Left ventricle myocardium superior (tissue), 1 donor: ENCODE measurements at places on chromosomes 4 and X.

DNA sequence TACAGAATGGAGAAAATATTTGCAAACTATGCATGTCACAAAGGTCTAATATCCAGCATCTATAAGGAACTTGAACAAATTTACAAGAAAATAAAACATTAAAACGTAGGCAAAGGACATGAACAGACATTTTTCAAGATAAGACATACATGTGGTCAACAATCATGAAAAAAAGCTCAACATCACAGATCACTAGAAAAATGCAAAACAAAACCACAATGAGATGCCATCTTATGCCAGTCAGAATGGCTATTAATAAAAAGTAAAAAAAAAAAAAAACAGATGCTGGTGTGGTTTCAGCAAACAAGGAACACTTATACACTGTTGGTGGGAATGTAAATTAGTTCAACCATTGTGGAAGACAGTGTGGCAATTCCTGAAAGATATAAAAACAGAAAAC lies 75.8 kb upstream of the IL13RA2 start:
- DNase-seq: no peak

GRCh38 chrX:104270916-104271512 lies 16.3 kb upstream of the ESX1 start:
- DNase-seq: peak; percentile 38

DNA sequence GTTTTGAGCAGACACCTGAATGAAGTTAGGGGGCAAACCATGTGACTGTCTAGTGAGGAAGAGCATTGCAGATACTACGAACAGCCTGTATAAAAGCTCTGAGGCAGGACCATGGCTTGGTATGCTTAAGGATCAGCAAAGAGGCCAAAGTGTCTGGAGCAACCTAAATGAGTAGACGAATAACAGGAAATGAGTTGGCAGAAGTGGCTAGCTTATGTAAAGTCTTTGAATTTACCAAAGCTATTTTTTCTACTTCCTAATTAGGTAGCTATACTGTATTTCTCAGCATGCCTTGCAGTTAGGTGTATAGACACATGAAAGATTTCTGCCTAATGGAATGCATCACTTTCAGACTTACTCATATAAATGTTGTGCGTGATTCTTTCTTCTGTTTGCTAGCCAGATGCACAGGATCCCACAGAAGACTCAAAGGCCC lies 9.3 kb upstream of the GPRIN3 start:
- no peak for DNase-seq

- no peak for DNase-seq
Measured at GRCh38 chrX:148146121-148146520, 165.0 kb downstream of the FMR1NB start.

DNA sequence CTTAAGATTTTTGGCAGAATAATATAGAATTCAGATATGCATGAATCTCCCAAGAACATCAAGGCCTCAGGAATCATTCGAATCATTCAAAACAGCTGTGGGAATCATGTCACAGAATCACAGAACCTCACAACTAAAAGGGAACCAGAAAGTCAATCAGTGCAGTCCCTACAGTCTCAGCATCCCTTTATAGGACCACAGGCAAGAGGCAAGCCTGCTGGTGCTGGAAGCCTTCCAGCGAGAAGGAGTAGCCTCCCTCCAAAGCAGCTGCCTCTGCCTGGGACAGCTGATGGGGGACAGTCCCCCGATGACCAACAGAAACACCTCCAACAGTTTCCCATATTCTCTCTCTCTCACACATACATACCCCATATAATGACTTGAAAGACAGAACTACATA lies 20.7 kb downstream of the QDPR start:
- DNase-seq: no peak

DNA sequence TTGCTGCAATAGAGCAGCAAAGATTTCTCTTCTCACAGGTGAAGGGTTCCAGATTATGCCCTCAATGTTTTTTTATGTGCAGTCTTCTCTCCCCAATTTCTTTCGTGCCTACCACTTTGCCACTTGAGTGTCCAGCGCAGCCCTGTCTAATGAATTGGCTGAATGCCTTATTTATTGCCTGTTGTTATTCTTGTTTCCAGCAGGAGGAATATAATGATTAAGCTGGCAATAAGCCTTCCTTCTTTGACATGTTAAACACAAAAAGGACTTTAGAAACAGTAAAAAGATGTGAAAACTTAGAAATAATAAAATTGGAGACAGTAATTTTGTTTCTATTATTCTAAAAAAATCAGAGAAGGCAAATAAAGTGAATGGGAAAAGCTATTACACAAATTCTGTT lies 34.6 kb upstream of the FRAS1 start:
- DNase-seq: no peak

- no peak for DNase-seq
Measured at GRCh38 chr4:152325831-152326230, 210.1 kb downstream of the FBXW7 start.

- no peak for DNase-seq
Measured at GRCh38 chr4:100421361-100421978, 96.4 kb downstream of the EMCN start.

- no peak for DNase-seq
Measured at GRCh38 chr4:1406981-1407656, 877 bp upstream of the NKX1-1 start.

DNA sequence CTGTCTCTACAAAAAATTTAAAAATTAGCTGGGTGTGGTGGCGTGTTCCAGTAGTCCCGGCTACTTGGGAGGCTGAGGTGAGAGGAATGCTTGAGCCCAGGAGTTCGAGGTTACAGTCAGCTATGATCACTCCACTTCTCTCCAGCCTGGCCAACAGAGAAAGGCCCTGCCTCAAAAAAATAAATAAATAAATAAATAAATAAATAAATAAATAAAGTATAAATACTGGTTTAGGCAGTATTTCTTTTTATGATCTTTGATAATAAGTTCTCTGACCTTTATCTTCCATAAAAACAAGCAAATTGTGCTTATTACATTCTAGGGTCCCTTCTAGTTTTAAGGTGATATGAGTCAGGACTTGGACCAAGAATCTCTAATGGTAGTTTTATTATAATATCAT lies 320.3 kb downstream of the PCDH19 start:
- DNase-seq: no peak

DNA sequence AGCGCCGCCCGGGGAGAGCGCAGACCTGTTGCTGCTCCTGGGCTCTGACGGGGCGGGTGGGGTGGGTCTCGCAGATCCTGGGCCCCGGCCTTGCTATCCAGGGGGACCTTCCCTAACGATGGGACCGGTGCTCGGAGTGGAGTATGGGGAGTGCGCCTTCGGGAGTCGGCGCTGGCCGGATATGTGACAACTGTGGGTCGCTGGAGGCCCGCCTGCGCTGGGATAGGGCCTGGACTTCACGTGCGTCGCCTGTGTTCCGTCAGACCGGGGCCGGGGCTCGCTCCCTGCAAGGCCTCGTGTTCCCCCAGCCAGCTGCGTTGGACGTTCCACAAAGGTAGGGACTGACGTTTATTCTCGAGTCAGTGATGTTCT lies 1.3 kb downstream of the TBL1X start:
- peak; percentile 66 for DNase-seq

DNA sequence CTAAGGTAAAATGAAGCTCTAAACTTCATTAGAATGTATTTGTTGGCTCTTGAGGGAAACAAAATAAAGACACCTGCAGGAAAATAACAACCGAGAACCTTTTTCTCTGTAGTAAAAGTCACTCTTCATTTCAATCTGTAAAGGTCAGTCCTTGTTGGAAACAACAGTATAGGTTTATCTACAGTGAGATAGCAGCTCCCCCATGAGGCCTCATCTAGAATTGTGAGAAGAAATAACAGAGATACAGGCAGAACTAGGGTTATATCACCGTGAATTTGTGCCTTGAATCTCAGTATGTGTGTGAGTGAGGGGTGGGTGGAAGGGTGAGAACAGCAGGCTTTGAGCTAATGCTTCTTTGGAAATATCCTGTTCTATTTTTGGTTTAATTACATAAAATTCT lies 107.8 kb upstream of the FMR1 start:
- no peak for DNase-seq

GRCh38 chr4:175394208-175394607 lies 417.9 kb downstream of the GPM6A start:
- DNase-seq: no peak

- DNase-seq: no peak
Measured at GRCh38 chr4:7642741-7643458, 208.2 kb upstream of the PSAPL1 start.

- no peak for DNase-seq
Measured at GRCh38 chr4:182826391-182826790, 90.8 kb downstream of the DCTD start.

DNA sequence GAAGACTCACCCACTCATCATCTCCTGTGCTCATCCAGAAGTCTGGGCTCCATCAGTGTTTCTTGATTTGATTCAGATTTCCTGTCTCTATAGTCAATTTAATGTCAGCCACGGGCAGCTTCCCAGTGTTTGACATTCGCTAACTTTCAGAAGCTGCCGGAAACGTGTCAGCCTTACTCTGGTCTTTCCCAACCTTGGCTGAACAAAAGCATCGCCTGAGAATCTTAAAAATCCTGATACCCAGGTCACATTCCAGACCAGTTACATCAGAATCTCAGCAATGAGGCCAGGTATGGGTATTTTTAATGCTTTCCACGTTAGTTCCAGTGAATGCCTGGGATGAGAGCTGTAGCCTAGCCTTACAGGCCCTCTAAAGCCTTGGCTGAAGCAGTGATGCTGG lies 233.8 kb downstream of the FRMPD4 start:
- DNase-seq: no peak

- no peak for DNase-seq
Measured at GRCh38 chrX:96436105-96436504, 248.5 kb upstream of the DIAPH2 start.

- DNase-seq: no peak
Measured at GRCh38 chr4:54632537-54632936, 25.2 kb upstream of the KIT start.

GRCh38 chrX:17595456-17596035 lies 141.7 kb upstream of the SCML1 start:
- no peak for DNase-seq

GRCh38 chr4:7365462-7366179 lies 69.1 kb downstream of the PSAPL1 start:
- DNase-seq: peak; percentile 66

DNA sequence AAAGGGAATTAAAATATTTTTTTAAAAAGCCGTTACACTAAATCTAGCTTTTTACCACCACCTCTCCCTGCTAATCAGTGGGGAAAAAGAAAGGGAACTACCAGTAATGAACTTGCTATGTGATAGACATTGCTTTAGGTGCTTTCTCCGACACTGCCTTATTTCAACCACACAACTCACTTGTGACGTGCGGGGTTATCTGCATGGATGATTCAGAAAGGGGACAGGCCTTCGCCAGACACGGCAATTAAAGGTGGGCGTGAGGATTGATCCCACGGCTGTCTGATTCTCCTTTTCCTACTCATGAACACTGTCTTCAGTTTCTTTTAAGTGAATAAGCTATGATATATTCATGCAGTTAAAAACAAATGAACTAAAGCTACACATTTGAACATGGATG lies 882 bp upstream of the CXCR3 start:
- no peak for DNase-seq

GRCh38 chrX:72399816-72400215 lies 94.1 kb upstream of the CITED1 start:
- no peak for DNase-seq

GRCh38 chr4:139919004-139919403 lies 235.0 kb downstream of the MAML3 start:
- no peak for DNase-seq

GRCh38 chr4:41655177-41655576 lies 93.3 kb downstream of the PHOX2B start:
- no peak for DNase-seq

DNA sequence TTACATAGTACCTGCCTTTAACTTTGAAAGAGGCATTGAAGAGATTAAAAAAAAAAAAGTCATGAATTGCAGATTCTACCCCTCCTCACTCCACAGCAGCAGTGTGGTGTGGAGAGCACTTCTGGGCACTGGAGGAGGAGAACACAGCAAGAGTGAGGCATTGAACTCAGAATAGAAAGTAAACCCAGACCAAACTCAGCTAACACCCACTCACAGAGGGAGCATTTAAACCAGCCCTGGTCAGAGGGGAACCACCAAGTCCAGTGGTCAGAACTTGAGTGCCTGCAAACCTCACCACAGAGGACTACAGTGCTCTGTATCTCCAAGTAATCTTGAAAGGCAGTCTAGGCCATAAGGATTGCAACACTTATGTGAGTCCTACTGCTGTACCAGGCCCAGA lies 15.6 kb upstream of the UGT2A1 start:
- DNase-seq: no peak

GRCh38 chr4:136000246-136000645 lies 1532.0 kb downstream of the PCDH18 start:
- DNase-seq: no peak

GRCh38 chrX:3680459-3680858 lies 33.0 kb downstream of the PRKX start:
- no peak for DNase-seq
